ENCODE measurements at places on chromosomes 7 and 10.

DNA sequence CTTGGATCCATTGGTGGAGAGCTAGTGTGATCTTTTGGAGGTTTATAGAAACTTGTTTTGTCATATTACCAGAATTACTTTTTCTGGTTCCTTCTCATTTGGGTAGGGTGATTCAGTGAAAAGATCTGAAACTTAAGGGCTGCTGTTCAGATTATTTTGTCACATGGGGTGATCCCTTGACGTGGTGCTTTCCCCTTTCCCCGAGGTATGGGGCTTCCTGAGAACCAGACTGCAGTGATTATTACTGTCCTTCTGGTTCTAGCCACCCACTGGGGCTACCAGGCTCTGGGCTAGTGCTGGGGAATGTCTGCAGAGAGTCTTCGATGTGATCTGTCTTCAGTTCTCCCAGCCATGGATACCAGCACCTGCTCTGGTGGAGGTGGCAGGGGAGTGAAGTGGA is 1030.0 kb downstream of the GRM8 start:
- no peak for DNase-seq

GRCh38 chr7:43511769-43512515 is 71.0 kb upstream of the STK17A start:
- no peak for DNase-seq

GRCh38 chr10:55668326-55668922 is 692.6 kb downstream of the ZWINT start:
- DNase-seq, result no peak

- no peak for DNase-seq
Measured at GRCh38 chr10:113226399-113226798, 276.4 kb downstream of the TCF7L2 start.

DNA sequence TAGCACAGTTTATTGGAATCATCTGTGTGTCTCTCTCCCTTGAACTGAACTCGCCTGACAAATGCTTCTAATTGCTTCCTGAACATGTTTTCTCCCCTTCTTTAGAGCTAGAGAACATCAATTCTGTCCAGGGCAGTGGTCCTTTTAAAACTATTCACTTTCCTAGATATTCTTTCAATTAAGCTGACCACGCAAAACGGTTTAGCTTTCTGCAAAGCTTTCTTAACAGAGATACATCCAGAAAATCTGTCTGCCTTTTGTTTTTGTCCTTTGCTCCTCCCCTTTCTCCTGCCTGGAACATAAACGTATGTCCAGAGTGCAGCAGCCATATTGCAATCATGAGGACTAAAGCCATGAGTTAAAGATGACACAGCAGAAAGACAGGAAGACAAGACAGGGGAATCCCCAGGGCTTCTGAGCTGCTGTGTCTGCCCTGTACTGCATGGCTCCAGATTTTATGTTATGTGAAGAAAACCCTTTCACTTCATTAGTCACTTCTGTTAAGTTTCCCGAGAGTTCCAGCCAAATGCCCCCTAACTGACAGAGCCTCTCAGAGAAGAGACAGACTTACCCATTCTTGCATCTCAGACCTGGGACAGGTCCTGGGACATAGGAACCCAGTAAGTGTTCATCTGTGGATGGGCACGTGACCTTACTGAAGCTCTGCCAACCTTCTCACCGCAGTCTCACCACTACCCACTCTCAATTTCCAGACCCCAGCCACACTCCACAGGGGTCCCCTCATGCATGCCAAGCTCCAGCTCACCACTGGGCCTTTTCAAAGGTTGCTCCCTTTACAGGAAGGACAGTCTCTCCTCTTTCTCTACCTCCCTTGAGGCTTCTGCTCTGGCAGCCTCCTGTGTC is 35.0 kb upstream of the CPXM2 start:
- no peak for DNase-seq

DNA sequence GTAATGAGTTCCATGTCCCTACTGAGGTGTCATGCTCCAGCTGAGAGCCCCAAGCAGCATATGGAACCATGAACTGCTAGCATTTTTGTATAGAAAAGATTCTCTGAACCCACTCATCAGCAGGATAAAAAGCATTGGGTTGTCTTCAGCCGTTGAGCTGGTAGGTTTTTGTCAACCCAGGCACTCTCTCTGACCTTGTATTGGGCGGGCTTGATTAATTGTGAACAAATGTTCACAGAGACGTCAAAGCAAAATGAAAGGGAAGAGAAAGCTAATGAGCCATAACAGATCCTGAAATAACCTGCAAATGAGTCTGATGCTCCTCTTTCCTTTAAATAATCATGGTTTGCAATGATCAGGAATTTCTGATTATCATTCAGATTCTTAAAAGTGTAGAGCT is 924.7 kb upstream of the CELF2 start:
- DNase-seq, result no peak

GRCh38 chr10:5964736-5965135 is 12.6 kb downstream of the IL15RA start:
- no peak for DNase-seq

- no peak for DNase-seq
Measured at GRCh38 chr7:112484671-112485167, 3.9 kb downstream of the LSMEM1 start.

DNA sequence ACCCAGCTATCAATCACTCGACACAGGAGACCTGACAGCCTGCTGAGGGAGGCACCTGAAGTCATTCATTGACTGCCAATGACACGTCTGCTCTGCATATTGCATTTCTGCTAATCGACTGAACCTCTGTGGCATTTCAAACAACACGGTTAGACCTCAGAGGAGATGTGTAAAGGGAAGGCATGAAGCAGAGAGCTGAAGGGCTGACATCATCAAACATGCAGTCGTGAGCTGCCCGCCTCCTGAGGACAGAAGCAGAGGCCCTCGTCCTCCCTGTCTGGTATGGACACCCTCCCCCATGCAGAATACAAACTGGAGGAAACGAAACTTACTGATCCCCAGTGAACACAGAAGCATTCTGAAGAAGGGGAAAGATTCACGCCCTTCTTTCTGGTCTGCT is 462.6 kb upstream of the MGMT start:
- no peak for DNase-seq

DNA sequence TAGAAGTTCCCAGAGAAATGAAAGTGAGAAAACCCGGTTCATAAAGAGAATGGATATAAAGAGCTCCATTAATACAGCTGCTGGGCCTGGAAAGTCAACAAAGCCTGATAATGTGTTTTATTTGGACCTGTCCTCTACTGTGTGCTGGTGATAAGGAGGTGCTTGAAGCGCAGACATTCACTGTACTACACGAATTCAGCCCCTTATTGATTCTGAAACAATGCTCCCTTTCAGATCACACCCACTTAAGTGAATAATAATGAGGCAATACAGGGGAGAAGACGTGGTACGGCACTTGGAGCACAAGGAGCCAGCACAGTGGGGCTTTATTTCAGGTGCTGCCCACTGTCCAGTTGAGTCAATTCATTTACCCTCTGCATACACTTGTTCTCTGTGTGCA is 260.8 kb downstream of the FGFR2 start:
- no peak for DNase-seq

Data from esophagus squamous epithelium (tissue), 5 donors.